ENCODE measurements at places on chromosomes 13 and 19. TPM values are rescaled to one million over a fixed set of nuclear protein-coding genes. Genes with fewer than 3 reads are reported as not detected.
A peak's percentile ranks its signal among the peaks of the same experiment; 100 is the strongest.

DNA sequence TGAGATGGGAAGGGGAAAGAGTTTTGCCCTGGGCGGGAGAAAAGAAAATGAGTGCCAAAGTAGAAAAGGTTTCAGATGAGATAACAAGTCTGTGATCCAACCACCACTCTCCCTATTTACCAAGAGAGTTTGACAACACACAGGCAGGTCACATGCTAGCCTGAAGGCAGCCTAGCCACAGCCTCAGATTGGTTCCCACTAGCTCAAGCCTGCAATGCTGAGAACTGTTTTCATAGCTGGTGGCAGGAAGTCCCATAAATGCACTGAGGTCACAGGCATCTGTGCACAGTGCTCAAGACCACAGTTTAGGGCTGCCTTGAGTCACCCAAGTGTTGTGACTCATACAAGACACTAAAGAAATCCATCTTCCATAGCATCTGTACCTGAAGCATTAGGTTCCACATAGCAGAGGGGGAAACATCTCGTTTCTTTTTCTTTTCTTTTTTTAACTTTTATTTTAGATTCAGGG lies 18.5 kb upstream of the POP4 start:
- DNase-seq, result no peak

DNA sequence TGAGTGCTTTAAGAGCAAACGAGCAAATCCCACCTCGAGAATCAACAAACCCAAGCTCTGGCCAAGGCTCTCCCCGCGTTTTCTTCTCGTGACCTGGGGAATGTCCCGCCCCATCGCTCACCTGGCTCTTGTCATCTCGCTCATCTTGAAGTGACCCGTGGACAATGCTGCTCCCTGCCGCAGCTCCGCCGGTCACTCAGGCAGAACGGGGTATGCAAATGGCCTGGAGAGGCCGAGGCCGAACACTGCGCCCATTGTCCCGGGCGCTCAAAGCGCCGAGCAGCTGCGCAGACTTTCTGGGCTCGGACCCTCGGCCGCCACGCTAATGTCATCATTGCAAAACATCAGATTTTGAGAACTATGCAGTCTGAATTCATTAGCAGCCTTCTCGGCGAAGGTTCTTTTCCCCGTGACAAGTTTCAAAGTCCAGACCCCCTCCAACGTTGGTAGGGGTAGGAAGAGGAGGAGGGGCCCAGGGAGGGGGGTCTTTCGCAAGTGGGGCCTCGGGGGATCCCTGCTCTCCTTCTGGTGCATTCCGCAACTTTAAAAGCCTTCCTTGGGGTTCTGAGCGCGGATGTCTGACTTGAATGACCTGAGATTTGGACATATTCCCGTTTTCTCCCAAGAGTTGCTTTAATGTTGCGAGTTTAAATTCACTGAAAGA lies 39.7 kb downstream of the SOX1 start:
- DNase-seq, result no peak

DNA sequence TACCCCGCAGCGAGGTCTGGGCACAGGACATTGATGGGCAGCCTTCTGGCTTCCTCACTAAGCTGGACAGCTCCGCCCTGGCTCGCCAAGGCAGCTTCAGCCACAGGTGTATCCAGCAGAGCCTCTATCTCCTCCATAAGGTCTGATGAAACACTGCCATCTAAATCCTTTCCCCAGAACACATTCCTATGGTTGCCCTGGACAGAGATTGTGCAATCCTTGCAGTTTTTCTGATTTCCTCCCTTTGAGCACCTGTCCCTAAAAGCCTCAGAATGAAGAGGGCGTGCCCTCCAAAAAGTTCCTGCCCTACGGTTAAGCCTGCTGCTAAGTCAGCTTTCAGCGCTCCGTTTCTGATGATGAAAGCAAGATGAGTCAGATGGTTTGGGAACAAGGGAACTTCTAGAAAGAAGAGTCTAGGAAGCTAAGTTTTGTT lies 21.0 kb downstream of the CLEC4M start:
- peak; percentile 76 for DNase-seq

DNA sequence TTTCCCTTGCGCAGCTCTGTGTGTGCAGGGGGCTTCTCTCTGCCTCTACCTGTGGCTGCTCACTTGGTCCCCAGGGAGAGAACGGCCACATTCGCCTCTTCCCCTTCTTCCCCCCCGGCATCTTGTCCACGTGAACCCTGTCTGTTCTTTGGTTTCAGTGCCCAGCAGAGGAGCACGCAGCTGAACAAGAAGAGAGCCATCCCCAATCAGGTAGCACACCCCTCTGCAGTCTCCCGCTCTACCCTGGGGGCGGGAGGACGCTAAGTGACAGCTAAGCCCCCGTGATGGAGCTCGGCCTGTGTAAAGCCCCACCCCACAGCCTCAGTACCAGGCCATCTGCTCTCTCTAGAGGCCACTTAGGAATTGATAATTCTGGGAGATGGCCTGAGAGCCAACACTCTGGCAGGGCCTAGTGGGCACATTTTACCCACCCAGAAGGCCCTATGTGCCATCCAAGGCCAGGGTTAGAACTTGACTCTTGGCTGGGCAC lies 30.2 kb downstream of the TMED1 start:
- DNase-seq, result no peak

GRCh38 chr13:113506025-113506685 lies 15.6 kb upstream of the DCUN1D2 start:
- no peak for DNase-seq

The CALR3 gene
- total RNA-seq, result not detected

The RASGRP4 gene
- total RNA-seq, result 1.3 TPM

The CCL25 gene
- total RNA-seq, result 0.81 TPM

The SYNGR4 gene
- not detected for total RNA-seq

The SLC27A1 gene
- total RNA-seq, result 58.2 TPM

The ZNF208 gene
- total RNA-seq, result 0.84 TPM

The NXNL1 gene
- not detected for total RNA-seq

The UPK1A gene
- 5.1 TPM for total RNA-seq

All from lower leg skin (tissue), 4 donors.